ENCODE measurements at places on chromosomes 11 and 22. TPM values are rescaled to one million over a fixed set of nuclear protein-coding genes. Genes with fewer than 3 reads are reported as not detected.

The SLC17A6 gene
- total RNA-seq = not detected

The PIH1D2 gene
- total RNA-seq = 1.6 TPM

The NXPE4 gene
- not detected for total RNA-seq

The CSNK2A3 gene
- total RNA-seq = 1.2 TPM

The FXYD6 gene
- 24.7 TPM for total RNA-seq

The CELSR1 gene
- total RNA-seq = 12.6 TPM

The INPP5J gene
- 23.1 TPM for total RNA-seq

The MMP12 gene
- 0.16 TPM for total RNA-seq

The MAPK8IP1 gene
- 7.6 TPM for total RNA-seq

The ENTHD1 gene
- not detected for total RNA-seq

The HMOX1 gene
- 6.5 TPM for total RNA-seq

The MUS81 gene
- total RNA-seq = 37.5 TPM

The GRK3 gene
- total RNA-seq = 14.2 TPM

The LAMTOR1 gene
- total RNA-seq = 81.3 TPM

The SIK2 gene
- 27.5 TPM for total RNA-seq

The CYP2D6 gene
- total RNA-seq = not detected

The LMO1 gene
- total RNA-seq = 1.7 TPM

The LMO2 gene
- 8.7 TPM for total RNA-seq

The SMIM35 gene
- total RNA-seq = 0.21 TPM

The IGF2 gene
- total RNA-seq = 148 TPM

The ADAMTS8 gene
- total RNA-seq = 2.6 TPM

The UBASH3B gene
- 1.7 TPM for total RNA-seq

The POU2AF1 gene
- total RNA-seq = not detected

The GPR83 gene
- total RNA-seq = 0.19 TPM

The FAM181B gene
- total RNA-seq = 0.35 TPM

The NAALAD2 gene
- total RNA-seq = 0.72 TPM

The KCNK7 gene
- not detected for total RNA-seq

The APOL5 gene
- total RNA-seq = not detected

The OR5B21 gene
- total RNA-seq = not detected

The NEFH gene
- total RNA-seq = 0.07 TPM

The HPS5 gene
- total RNA-seq = 15.7 TPM

The ACTN3 gene
- not detected for total RNA-seq

The UPK2 gene
- total RNA-seq = not detected
